ENCODE measurements at places on chromosomes 3 and 15.

- DNase-seq: no peak
Measured at GRCh38 chr3:111534701-111535100, 7.3 kb upstream of the CD96 start.

DNA sequence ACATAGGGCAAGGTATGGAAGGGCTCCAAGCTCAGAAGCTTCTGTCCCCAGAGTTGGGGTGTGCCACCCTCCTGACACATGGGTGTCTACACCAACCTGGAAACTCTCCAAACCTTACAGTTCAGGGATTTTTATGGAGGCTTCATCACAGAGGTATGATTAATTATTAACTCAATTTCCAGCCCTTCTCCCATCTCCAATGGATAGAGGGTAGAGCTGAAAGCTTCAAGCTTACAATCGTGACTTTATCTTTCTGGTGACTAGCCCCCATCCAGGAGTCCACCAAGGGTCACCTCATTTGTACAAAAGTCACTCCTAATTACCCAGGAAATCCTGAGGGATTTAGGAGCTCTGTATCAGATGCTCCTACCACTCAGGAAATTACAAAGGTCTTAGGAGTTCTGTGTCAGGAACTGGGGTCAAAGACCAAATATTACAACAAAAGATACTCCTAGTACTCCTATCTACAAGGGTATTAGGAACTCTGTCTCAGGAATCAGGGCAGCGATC lies 62.7 kb downstream of the TFDP2 start:
- DNase-seq: no peak

DNA sequence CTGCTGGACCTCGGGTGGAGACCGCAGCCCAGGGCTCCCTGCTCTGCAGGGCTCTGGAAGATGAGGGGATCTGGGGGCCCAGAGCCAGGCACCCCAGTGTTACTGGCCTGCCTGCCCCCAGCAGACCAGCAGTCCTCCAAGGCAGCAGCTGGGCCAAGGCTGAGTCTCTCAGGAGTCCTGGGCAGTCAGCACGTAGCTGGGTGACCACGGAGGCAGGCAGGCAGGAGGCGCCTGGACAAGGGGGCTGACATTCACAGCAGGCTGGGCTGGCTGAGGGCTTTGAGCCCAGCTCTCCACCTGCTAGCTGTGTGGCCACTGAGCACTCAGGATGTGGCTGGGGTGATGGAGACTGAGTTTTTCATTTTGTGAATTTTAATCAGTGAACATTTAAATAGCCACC lies 67.9 kb downstream of the IQSEC1 start:
- DNase-seq: peak; percentile 82

DNA sequence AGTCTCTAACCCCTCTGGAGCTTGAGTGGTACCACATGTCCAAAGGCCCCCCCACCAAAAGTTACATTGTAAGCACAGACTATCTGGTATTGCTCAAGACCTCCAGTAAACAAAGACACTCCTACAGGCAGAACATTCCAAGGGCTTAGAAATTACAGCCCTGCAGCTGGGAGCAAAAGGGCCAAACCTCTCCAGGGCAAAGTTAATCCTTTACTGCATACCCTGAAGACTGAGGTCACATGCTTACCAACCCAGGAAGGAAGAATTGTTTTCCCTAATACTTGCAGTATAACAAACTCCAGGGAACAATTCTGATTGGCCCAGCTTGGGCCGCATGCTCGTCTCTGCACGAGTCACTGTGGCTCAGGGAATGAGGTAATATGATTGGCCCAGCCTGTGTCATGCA lies 266.1 kb upstream of the NR2F2 start:
- no peak for DNase-seq

- no peak for DNase-seq
Measured at GRCh38 chr15:100726421-100727190, 124.2 kb downstream of the ASB7 start.

- no peak for DNase-seq
Measured at GRCh38 chr3:171277456-171278298, 182.5 kb downstream of the TNIK start.

- DNase-seq: peak; percentile 92
Measured at GRCh38 chr15:66865622-66866611, 163.9 kb downstream of the SMAD6 start.

DNA sequence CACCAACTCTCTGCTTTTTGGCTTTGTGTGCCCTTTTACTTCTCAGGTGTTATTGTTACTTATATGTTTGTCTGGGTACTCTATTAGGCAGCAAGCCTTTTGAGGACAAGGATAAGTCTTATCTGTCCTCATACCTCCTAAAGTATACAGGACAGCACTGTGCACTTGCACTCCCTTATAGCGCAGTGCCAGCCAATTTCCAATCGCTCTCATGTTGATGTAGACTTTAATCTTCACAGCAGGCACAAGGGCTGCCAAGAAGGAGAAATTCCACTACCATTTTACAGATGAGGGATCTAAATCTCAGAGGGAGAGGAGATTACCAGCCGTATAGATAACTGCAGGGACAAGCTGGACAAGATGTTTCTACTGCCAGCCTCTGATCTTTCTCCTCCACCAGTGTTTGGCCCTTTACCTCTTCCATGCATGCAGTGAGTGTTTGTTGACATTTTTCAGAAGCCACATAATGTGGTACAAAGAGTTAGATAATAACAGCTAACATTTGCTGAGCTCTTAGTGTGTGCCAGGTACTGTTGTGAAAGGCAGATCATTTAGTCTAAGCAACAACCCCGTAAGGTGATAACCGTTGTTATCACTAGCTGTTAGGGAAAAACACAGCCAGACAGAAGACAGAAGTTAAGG lies 30.1 kb downstream of the SST start:
- DNase-seq: no peak

DNA sequence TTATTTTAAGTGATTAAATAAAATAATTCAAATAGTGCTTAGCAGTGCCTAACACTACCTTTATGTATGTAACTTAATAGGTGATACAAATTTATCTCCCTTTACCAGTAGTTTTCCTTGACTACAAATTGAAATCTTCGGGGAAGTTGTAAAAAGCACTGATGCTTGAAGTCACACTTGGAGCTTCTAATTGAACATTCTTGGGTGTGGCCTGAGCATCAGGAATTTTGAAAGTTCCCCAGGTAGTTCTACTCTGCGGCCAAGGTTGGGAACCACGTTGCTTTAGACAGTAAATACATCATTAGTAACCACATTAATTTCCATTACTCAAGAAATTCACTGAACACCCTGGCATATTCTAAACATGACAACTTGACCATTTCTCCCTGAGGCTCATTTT lies 351.4 kb downstream of the CNTN6 start:
- DNase-seq: no peak

DNA sequence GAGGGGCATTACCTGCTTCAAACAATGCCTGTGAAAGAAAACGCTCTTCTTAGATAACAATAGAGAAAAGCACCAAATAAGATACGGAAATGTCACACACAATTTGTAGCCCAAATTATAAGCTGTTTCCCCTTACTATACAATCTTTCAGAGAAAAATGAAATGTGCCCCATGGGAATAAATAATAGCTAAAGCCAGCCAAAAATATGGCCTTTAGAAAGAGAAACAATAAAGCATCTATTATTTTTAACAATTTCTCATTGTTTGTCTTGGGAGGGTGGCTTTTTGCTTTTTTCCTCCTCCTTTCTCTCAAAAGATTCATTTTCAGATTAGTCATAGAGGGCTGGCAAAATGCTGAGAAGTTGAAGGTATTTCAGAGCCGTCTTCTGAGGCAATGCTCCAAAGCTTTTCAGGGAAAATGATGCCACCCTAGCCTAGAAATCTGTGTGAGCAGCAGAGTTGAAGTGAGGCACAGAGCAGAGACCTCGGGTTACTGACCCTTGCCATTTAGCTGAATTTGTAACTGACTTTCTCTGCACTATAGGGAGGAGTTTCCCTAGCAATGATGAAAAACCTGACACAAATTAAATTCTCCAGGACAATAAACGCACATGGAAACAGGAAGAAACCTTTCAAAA lies 86.3 kb upstream of the PRICKLE2 start:
- no peak for DNase-seq

GRCh38 chr15:58086491-58086890 lies 21.0 kb upstream of the ALDH1A2 start:
- DNase-seq: no peak

DNA sequence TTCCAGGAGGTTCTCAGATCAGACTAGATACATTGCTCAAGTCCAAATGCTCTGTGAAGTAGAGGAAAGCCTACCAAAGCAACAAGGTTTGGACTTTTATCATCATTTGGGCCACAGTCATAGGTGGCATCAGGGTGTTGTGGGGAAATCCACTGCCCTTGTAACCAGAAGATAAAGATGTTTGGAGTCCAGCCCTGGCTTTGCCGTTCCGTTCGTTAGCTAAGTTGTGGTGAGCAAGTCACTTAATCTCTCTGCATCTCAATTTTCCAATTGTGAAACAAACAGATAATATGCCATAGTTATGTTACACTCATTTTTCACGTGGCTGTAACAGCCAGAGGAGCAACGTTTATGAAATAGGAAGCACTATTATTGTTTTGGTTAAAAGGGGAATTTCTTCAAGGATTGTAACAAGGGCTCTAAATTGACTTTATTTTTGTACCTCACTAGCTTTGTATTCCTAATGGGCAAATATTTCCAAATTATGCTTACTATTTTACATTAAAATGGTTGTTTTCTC lies 125.6 kb downstream of the CD47 start:
- DNase-seq: no peak

DNA sequence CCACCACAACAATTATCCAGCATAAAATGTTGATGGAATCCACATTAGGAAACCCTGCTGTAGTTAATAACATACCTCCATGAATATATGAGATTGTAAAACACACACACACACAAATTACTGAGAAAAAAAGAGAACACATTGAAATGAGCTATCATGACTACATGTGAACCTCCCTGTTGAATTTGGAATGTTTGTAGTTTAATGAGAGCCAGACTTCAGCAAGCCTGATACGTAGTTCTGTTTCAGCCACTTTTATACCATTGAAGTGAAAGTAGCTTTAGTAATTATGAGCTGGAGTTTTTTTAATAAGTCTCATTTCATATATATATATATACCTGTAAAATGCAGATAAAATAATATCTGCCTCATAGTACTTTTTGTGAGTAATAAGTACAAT lies 1146.4 kb downstream of the NAALADL2 start:
- DNase-seq: no peak

GRCh38 chr3:105626739-105627138 lies 242.1 kb downstream of the CBLB start:
- no peak for DNase-seq

DNA sequence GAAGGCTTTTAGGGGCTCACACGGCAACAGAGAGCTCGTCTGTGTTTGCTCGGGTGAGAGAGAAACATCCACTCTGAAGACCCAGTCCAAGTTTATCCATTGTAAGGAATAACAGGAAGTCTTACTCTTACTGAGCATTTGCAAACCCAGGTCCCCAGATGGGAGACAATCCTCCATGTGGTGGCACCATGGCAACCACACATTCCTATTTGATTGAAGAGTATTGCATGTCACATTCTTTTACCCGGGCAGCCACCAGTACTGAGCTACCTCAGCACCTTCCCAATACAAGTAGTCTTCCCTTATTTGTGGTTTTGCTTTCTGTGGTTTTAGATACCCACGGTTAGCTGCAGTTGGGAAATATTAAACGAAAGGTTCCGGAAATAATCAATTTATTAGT lies 302.9 kb upstream of the RASGRP1 start:
- DNase-seq: no peak

DNA sequence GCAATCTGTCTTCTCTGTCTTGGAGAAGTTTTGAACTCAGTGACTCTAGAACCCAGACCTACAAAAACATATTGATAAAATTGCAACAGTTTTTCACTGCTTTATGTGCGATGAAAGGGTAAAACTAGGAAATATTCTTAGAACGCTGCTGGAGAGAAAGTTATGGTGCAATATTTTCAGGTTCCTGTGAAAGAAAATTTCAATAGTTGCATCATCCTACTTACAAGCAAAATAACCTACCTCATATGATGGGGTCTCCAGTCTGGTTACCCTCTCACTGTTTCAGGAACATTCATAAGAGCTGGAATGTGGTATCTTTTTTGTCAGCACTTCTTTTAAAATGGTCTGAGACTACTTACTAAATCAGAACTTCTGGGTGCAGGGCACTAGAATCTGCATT lies 27.1 kb downstream of the GATM start:
- no peak for DNase-seq

DNA sequence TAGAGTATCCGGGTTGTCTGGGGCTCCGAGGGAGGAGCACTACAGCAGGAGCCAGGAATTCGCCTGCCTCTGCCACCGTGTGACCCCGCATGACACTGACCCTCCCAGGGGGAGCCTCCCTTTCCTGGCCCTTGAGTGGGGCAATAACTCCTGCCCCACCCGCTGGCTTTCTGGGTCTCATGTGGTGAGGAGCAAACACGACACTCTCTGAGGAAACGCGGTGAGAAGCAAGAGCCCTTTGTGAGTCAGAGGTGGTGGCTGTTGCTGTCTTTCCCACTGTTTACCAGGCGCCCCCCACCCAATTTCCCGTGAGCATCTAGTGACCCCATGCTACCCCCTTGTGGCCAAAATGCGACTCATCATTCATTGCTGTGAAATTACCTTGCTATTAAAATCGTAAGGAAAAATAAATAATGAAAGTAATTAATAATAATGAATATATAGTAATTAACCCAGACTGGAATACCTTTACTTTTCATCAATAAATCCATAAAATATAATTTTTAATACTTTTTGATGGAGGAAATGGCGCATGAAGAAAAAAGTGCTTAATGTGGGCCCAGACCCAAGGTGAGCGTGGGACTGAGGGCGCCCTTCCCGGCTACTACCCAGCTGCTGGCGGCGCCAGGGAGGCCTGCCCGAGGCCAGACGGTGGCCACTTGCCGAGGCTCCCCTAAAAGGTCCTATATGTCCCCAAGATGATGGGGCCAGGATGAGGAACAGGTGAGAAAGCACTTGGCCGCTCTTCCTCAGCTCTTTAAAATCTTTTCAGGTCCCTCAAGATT lies 29.3 kb downstream of the CCNL1 start:
- peak; percentile 78 for DNase-seq

DNA sequence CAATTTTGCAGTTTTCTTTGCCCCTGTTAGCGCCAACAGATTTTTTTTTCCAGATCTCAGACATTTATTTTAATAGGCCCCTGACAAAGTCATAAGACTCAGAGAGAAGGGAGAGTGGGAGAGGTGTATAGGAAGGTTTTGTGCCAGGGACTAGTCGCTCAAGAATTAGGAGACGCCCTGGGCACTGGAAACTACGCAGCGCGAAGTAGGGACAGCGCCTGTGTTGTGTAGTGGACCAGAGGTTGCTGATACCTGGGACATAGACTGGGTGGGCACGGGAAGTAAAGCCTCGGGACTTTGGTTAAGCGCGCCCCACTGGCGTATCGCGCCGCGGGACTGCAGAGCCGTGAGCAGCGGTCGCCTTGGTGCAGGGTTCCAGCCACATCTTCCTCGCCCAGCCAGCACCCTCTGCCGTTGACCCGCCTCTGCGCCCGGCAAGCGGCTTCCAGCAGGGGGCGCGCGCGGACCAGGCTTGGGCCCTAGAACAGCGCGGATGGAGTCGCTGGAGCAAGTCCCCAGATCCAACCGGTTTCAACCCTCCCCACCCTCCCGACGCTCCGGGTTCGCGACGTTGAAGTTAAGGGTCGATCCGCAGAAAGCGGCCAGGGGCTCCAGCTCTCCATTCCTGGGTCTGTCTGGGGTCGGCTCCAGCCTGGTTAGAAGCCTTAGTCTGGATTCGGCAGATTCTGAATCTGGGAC lies 3.0 kb upstream of the ISLR2 start:
- peak; percentile 96 for DNase-seq

- DNase-seq: no peak
Measured at GRCh38 chr3:53384465-53385423, 37.4 kb upstream of the DCP1A start.
